Fibroblast of lung (primary cell): ENCODE measurements at places on chromosomes 12 and 14. TPM values are rescaled to one million over a fixed set of nuclear protein-coding genes. Genes with fewer than 3 reads are reported as not detected.

LIN7A gene
- total RNA-seq, result 9.5 and 22.8 TPM in 2 replicates

DNA sequence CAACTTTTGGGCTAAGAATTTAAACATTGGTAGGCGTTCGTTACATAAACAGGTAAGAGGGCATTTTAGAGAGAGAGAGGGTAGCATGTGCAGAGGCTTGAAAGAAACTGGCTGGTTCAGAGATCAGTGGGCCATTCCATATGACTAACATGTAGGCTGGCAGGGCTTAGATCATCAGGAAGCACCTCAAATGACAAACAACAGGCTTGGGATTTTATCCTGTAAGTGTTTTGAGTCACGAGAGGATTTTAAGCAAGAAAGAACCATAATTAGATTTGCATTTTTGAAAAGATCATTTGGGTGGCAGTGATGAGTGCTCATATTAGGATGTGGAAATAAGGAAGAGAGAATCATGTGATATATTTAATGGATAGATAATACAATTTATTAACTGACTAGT, 8.7 kb upstream of the PLEKHA5 start:
- no peak for DNase-seq

FSCB gene
- not detected in 2 replicates for total RNA-seq

DNA sequence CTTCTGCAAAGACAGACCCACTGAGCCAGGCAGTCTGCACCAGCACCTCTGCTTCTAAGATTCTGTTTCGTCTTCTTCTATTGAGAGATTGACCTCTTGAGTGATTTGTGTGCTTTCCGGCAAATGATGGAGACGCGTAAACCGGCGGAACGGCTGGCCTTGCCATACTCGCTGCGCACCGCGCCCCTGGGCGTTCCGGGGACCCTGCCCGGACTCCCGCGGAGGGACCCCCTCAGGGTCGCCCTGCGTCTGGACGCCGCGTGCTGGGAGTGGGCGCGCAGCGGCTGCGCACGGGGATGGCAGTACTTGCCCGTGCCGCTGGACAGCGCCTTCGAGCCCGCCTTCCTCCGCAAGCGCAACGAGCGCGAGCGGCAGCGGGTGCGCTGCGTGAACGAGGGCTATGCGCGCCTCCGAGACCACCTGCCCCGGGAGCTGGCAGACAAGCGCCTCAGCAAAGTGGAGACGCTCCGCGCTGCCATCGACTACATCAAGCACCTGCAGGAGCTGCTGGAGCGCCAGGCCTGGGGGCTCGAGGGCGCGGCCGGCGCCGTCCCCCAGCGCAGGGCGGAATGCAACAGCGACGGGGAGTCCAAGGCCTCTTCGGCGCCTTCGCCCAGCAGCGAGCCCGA, 703 bp downstream of the ASCL4 start:
- no peak for DNase-seq

GRCh38 chr14:77832297-77832696, 32.4 kb downstream of the ADCK1 start:
- no peak for DNase-seq

TAS2R8 gene
- total RNA-seq, result under 0.01 TPM in 1 of 2 replicates, not detected in the other

GRCh38 chr12:3974883-3975282, 101.7 kb upstream of the PARP11 start:
- no peak for DNase-seq

DNA sequence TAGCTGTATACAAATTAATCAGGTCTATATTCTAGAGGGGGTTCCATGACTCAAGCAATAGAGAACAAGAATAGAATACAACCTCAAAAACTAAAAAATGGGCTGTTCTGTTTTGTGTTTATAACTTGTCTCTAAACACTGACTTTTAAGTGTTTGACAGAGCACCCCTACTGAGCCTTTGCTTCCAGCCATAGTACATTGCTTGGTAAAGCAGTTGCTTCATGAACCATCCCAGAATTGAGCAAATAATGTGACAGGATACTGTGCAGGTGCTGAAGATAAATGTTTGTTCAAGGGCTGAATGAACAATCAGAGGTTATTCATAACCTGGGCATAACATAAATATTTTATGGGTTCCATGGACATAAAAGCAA, 11.5 kb downstream of the SPTSSA start:
- no peak for DNase-seq

DNA sequence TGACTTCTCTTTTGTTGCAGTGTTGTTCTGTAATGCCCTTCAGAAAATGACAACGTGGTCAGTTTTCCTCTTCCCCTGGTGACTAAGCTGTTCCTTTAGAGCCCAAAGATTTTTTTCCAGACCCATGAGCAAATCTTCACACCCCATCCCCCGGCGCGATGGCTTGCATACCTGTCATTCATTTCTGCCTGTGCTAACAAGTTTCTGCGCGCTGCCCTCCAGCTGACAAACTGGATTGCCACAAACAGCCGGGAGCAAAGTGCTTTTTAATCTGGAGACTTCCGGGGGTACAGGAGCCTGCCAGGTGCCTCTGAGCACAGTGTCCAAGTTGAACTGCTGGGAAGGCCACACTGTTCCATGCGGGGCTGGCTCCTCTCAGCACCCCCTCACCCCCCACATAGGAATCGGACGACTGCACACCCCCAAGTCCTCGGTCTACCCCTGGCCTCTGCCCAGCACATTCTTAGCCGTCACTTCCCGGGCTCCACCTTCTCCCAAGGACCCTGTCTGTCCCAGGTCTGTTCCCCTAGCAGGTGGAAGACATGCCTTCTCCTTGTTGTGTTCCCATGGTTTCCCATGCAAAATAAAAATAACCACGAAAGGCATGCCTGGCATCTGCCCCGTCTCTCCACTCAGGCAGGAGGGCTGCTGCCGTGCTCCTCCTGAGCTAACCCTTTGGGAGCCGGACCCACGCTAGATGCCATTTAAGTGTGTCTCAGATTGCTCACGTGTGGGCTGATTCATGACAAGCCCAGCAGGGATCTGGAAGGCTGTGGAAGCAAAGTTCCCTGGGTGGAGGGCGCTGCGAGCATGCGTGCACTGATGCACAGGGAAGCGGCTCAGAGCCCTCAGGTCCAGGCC, 14.1 kb downstream of the RILPL1 start:
- DNase-seq, result peak; percentile 85

DNA sequence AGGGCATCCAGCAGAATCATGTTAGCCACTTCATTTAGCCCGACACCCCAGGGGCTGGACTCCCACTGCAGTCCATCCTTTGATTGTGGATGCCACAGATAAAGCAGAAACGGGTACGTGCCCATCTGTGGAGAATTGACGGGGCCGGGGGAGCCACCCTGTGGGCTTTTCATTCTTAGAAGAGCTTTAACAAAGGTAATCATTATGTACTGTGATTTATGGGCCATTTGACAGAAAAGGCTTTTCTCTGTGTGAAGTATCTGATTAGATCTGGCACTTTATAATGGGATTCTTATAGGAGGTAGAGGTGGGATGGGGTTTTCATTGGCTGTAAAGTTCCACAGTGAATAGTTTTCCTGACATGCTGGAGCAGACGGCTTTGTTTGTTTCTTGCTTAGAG, 40.4 kb downstream of the AACS start:
- no peak for DNase-seq

DNA sequence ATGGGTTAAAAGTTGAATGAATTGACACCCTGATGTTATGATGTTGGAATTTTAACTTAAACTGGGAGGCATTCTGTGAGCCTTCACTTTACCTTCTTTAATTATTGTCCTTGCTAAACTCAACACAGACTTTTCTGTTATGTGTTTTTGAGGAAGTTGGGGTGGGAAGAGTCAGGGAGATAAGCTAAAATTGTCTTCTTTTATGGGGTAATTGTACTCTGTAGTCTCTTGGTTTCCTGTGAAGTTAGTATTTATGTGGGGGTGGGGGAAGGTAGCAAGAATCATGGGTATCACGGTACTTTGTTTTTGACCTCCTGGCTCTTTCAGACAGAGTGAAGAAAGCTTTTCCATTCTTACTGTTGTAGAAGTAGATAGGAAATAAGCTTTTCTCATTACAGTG, 32.9 kb downstream of the RAB21 start:
- no peak for DNase-seq

DNA sequence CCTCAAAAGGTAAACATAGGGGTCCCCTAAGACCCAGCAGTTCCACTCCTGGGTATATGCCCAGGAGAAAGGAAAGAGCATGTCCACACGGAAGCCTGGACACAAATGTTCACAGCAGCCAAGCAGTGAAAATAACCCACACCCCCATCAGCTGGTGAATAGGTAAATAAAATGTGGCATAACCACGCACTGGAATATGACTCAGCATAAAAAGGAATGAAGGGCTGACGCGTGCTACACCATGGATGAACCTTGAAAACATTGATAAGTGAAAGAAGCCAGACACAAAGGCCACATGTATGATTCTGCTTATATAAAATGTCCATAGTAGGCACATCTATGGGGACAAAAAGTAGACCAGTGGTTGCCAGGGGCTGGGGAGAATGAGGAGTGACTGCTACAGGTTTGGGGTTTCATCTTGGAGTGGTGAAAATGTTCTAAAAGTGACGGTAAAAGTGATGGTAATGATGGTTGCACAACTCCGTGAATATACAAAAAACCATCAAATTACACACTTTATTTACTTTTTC, 3.8 kb upstream of the SCARB1 start:
- peak; percentile 77 for DNase-seq

- no peak for DNase-seq
These were observed 38.3 kb upstream of the TMTC2 start for GRCh38 chr12:82648259-82648909.

DNA sequence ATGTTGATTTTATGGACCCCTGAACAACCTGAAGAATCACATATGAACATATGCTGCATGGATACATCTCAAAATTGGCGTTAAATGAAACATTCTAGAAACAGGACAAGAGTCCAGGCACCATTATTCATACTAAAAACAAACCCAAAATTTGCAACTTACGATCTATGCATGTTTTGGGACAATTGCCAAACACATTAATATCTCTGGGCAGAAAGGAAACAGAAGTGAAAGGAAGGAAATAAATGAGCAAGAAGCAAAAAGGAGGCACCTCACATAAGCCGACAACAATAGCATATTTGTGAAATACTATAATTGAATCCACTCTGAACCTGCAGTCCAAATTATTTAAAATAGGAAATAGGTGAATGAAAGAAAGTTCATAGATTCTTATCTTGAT, 1505.3 kb downstream of the AACS start:
- DNase-seq, result no peak

DNA sequence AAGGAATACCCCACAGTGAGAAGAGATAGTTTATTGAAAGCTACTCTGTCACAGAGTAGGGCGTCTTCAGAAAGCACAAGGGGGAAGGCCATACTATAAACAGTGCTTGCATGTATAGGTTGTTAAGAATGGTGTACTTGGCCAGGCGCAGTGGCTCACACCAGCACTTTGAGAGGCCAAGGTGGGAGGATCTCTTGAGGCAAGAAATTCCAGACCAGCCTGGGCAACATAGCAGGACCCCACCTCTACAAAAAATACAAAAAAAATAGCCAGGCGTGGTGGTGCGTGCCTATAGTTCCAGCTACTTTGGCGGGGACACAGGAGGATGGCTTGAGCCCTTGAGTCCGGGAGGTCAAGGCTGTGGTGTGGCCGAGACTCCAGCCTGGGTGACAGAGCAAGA, 38.0 kb upstream of the PAPOLA start:
- no peak for DNase-seq

PPP1R36 gene
- 1.0 and 1.3 TPM in 2 replicates for total RNA-seq

GYS2 gene
- not detected in 2 replicates for total RNA-seq

- DNase-seq, result no peak
These were observed 275.7 kb upstream of the CRY1 start for GRCh38 chr12:107369006-107369405.
